ENCODE measurements at places on chromosomes 7 and 10.

GRCh38 chr7:159013825-159014289 lies 130.8 kb downstream of the VIPR2 start:
- no peak for DNase-seq

DNA sequence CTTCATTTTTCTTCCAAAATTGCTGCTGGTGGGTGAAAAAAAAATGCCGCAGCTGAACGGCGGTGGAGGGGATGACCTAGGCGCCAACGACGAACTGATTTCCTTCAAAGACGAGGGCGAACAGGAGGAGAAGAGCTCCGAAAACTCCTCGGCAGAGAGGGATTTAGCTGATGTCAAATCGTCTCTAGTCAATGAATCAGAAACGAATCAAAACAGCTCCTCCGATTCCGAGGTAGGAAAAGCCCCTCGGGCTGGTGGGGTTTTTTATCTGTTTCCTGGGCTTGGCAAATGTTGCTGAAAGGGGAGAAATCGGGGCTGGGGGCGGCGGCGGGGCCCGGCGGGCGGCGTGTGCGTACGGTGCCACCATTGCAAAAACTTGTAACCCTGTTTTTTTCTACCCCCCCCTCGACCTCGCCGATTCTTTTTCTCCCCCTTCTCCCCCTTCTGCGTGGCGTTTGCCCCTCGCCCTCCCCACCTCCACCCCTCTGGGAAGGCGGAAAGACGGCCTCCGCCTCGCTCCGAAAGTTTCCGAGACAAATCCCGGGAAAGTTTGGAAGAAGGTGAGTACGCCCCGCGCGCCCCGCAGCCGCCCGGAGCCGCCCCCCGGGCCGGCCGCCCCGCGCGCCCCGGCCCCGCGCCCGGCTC lies 789 bp downstream of the TCF7L2 start:
- DNase-seq, result no peak

DNA sequence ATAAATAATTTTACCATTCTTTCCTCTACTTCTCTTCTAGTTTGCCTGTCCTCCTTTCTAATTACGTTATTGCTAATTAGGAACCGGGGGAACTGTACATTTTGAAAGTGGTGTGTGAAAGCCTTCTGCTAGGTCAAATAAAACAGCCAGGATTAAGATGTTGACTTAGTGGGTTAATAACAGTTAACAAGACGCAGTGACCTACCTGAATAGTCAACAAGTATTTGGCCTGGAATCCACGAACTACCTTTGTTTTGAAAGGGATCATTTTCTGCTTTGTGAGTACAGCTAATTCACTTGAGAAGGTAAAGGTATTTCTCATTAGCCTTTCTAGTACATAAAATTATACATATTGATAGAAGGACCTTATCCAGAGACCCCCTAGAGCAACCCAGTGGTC lies 139.9 kb downstream of the COL28A1 start:
- DNase-seq, result no peak

DNA sequence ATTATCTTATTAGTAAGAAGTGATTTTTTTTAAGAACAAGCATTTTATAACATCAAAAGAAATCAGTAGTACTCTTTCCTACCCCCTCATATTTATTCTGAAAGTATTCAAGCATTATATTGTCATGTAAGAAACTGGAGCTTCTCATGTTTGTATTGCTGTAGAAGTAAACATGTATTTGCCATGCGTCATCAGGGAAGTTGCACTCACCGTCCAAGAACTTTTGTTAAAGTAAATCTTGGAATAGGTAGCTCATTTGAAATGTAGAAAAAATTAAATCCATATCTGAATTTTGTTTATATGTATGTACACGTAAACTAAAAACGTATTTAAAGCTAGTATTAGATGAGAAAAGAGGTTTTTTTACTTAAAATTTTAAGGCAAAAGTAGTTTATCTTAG lies 96.8 kb downstream of the PTEN start:
- no peak for DNase-seq

DNA sequence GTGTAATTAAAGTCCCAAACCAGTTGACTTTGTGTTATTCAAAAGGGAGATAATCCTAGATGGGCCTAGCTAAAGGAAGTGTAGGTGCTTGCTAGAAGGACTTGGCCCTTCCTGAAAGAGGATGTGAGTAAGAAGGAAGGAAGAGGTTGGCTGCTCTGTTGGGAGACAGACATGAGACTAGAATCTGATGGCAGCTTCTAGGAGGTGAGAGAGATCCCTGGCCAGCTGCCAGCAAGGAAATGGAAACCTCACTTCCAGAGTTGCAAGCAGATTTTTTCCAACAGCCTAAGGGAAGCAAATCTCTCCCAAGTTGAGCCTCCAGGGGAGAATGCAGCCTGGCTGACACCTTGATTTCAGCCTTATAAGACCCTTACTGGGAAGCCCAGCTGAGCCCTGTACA lies 368.4 kb upstream of the ZMIZ1 start:
- DNase-seq, result no peak

GRCh38 chr7:79298145-79298760 lies 155.2 kb downstream of the MAGI2 start:
- DNase-seq, result no peak

DNA sequence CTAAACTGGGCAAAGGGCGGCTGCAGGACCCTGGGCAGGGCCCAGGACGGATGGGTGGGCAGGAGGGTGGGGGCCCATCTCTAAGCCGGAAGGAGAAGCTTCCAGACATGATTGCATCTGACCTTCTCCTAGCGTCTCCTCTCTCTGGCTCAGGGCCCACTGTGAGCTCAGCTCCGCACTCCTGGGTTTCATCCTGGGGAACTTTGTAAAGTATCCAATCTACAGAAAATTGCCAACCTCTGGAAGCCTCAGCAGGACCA lies 8.8 kb upstream of the RET start:
- DNase-seq, result no peak

GRCh38 chr7:128914566-128915151 lies 4.2 kb upstream of the KCP start:
- no peak for DNase-seq

DNA sequence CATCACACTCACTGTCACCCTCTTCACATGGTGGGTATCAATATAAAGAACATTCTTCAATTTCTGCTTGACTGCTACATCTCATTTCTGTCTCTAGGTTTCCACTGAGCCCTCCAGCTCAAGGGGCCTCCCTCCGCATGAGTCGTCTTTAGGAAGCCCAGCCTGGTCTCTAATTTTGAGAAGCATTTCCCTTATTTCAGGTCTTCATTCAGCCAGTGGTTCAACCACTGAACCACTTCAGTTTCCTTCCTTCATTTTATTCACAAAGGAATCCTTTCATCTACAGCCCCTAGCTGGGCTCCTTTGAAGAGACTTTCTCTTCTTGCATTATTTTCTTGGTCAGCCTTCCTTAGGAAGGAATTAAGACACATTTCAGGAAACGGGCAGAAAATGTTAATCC lies 257.4 kb downstream of the KCNMA1 start:
- no peak for DNase-seq

GRCh38 chr10:17394854-17395253 lies 59.5 kb downstream of the ST8SIA6 start:
- no peak for DNase-seq

DNA sequence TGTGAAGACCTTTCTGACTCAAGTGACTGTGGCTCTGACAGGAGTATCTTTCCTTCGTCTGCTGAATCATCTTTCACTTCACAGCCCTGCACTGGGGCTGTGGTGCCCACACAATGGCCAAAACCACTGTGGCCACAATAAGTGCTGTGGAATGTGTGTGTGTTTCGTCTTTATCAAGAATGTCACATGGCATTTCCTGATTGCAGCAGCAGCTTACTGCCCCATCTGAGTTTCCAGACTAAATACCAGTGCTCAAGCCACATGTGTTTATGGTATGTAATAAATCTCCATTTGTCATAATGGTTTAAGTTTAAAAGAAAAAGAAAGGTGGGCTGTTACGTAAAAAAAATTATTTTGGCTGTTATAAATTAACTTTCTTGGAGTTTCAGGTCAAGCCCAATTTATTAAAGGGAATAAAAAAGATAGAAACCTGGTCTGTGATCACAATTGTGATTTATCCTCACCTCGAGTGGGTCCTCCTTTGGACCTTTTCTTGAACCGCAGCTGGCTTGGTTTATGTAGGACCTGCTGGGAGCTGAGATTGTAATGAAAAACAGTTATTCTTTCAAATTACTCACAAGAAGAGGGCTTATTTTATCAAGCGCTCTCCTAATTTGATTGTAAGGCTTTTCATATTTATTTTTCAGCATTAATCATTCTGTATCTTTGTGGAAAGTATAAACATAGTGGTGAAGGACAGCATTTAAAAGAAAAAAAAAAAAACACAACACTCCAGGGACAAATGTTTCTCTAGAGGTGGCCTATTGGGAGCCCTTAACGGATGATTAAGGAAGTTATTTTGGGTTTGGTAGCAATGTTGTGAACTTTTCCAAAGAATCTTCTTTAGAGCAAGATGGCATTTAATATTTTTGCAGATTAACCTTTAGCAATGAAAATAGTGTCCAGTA lies 116.2 kb downstream of the LRMDA start:
- DNase-seq, result no peak

Data from stimulated activated CD4-positive, alpha-beta T cell treated with anti-CD3 and anti-CD28 coated beads, TNF-alpha, amount 100 ng/mL, for 1 hour (primary cell).